ENCODE measurements at places on chromosomes 12 and 14.

DNA sequence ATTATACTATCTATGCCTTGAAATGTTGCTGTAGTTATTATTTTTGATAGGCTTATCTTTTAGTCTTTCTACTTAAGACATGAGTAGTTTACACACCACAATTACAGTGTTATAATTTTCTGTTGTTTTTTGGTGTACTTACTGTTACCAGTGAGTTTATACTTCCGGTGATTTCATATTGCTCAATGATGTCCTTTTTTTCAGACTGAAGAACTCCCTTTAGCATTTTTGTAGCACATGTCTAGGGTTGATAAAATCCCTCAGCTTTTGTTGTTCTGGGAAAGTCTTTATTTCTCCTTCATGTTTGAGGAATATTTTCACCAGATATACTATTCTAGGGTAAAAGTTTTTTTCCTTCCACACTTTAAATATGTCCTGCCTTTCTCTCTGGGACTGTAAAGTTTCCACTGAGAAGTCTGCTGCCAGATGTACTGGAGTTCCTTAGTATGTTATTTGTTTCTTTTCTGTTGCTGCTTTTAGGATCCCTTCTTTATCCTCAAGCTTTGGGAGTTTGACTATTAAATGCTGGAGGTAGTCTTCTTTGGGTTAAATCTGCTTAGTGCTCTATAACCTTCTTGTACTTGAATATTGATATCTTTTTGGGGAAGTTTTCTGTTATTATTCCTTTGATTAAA, 41.5 kb upstream of the FERMT2 start:
- DNase-seq = no peak

GRCh38 chr14:26132061-26132645, 465.7 kb downstream of the NOVA1 start:
- DNase-seq = no peak

- no peak for DNase-seq
Observed at GRCh38 chr12:125249932-125250331, 184.7 kb downstream of the AACS start.

DNA sequence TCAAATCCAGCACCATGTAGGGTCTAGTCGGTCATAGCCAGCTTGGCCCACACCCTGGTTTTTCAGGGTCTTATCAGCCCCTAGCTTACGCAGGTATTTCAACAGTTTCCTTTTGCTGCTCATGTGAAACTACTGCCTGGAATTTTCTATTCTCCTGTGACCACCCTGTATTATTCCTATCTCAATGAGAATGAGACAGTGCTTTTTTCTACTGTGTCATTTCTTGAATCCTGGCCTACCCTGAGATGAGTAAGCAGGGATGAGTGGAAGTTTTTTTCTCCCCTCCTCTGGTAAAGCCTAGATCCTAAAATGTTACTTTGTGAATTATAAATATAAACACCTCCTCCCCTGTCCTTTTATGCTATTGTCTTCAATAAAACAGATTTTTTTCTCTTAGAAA, 62.7 kb upstream of the ARID2 start:
- DNase-seq = no peak

GRCh38 chr14:103739793-103740501, 24.3 kb downstream of the ZFYVE21 start:
- no peak for DNase-seq

GRCh38 chr14:106844608-106845285, 1318.4 kb downstream of the TMEM121 start:
- peak; percentile 47 for DNase-seq

- DNase-seq = no peak
Observed at GRCh38 chr14:103735022-103735421, 19.4 kb downstream of the ZFYVE21 start.

DNA sequence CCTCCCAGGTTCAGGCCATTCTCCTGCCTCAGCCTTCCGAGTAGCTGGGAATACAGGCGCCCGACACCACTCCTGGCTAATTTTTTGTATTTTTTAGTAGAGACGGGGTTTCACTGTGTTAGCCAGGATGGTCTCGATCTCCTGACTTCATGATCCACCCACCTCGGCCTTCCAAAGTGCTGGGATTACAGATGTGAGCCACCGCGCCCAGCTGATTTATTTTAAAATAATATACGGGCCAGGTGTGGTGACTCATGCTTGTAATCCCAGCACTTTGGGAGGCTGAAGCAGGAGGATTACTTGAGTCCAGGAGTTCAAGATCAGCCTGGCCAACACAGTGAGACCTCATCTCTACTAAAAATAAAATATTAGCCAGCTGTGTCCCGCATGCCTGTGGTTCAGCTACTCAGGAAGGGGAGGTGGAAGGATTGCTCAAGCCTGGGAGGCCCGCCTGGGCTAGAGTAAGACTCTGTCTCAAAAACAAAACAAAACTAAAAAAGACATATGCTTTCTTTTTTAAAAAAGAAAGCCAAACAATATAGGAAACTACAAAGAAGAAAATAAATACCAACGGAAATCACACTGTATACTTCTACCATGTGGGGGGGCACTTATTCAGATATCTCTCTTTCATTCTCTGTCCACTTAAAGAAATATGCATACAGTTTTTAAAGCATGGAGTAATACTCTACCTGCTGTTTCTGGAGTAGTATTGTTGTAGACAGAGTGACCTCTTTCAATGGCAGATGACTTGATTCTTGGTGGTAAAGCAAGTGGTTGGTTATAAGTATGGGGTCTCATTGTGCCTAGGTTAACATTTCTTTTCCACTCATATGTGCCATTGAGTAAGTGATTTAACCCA, 930 bp upstream of the MIA2 start:
- no peak for DNase-seq

- no peak for DNase-seq
Observed at GRCh38 chr12:105170139-105170538, 62.6 kb downstream of the WASHC4 start.

Data from stimulated activated CD4-positive, alpha-beta T cell treated with anti-CD3 and anti-CD28 coated beads, Interleukin-2, amount 100 ng/mL, for 48 hours (primary cell).